PC-3 (cell line): ENCODE measurements at places on chromosomes 6 and 20. TPM values are rescaled to one million over a fixed set of nuclear protein-coding genes. Genes with fewer than 3 reads are reported as not detected.

DNA sequence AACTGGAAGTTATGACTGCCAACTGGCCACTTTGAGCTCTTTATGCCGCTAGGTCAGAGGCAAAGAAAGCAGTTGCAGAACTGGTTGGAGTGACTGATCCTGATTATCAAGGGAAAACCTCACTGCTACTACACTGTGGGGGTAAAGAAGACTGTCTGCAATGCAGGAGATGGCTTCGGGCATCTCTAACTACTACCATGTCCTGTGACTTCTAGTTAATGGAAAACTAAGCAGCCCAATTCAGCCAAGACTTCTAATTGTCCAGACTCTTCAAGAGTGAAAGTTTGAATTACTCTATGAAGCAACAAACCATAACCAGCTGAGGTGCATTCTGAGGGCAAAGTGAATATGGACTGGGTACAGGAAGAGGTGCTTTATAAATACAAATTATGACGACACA, 773.6 kb upstream of the SLC35B3 start:
- DNase-seq, result peak; percentile 34

DNA sequence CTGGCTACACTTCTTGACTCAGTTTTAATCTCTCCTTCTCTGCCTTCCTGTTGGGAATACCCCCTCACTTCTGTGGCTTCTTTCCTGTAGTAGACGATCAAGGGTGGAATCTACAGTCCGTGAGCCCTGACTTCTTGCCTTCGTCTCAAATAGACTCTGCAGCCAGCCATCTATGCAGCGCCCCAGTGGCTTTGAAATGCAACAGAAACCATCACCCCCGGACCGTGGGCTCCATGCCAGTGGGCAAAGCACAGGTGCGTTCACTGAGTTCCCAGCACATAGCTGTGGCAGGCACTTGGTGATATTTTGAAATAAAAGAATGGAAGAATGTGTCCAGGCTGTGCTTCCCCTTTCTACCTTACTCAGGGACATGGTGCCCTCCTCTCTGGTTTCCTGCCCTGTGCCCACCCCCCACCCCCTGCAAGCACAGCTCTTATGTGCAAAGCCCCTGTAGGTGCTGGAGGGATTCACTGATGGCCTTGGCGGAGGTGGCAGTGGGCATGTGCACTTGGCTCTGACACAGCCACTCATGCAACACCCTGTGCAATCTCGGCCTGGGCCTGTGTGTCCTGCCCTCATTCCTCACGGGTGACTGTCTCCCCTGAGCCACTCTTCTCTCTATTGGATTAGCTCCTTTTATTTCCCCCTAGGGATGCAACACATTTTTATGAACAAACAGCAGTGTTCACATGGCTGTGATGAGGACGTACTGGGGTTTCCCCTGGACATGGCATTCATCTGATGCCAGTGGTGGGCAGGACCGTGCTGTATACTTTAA, 5.5 kb upstream of the CDSN start:
- DNase-seq, result peak; percentile 40

GRCh38 chr20:48563191-48563870, 264.5 kb downstream of the PREX1 start:
- no peak for DNase-seq

DNA sequence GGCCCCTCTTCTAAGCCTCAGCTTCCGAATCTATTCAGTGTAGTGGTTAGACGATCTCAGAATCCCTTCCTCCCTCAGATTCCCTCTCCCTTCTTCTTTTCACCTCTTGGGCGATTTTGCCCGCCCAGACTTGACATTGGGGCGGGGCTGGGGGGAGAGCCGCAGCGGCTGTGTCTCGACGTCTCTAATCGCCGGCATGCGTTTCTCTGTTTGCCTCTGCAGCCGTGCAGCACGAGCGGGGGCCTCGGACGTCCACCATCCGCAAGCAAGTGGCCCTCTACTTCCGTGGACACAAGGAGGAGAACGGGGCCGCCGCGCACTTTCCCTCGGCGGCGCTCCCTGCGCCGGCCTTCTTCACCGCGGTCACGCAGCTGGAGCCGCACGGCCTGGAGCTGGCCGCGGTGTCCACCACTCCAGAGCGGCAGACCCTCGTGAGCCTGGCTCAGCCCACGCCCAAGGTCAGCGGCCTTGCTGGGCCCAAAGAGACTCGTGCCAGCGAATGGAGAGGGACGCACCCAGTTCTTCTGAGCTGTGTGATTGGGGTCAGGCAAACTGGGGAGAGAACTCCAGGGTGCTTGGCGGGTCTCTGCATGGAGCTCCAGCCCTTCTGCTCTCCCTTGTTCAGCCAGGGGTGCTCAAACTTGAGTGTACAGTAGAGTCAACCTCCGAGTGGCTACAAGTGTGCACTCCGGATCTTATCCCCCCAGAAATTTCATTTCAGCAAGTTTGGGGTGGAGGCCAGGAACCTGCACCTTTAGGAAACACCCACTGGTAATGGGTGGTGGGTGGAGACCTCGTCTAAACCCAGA, 10.7 kb downstream of the NR2E1 start:
- DNase-seq, result no peak

DNA sequence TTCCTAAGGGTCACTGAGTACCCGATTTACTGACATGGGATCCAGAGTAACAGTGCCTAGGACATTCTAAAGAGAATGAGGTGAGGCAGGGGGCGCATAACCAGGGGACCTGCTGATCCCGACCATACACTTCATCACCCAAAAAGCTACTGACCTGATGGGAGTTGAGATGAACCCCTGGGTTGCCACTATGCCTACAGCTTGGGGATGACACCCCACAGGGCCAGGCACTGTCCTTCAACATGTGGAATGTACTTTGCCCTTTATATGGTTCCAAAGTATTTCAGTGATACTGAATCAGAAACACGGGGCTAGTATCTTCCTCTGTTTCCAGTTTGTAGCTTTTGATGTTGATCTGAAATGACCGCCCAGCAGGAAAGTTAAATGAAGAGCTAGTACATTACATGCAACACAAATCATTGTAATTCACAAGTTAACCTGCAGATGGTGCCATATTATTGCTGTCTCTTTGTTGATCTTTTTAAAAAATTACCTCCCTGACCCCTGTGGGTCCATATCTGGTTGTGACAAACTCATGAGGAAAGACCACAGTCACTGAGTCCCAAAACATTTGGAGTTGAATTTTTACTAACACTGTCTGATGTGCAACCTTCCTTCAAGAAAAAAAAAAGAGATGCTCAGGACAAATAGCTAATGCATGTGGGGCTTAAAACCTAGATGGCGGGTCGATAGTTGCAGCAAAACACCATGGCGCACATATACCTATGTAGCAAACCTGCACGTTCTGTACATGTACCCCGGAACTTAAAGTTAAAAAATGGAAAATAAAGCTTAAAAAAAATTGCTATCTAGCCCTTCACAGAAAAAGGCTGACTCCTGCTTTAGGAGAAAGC, 42.7 kb upstream of the GCNT2 start:
- DNase-seq, result peak; percentile 77

DNA sequence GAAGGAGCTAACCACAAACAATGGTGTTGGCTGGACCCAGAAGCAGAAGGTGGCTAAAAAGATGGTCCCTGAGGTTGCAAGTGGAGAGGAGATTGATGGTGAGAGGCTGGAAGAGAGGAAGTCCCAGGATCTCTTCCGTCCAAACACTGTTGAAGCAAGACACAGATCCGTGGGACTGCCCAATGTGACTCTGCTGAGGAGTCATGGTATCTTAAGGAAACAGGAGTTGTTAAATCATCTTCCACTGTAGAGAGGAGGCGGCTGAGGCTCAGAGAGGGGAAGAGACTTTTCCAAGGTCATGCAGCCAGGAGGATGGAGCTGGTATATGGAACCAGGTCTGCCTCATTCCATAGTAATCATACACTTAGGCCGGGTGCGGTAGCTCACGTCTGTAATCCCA, 4.1 kb upstream of the ZNF335 start:
- no peak for DNase-seq

DNA sequence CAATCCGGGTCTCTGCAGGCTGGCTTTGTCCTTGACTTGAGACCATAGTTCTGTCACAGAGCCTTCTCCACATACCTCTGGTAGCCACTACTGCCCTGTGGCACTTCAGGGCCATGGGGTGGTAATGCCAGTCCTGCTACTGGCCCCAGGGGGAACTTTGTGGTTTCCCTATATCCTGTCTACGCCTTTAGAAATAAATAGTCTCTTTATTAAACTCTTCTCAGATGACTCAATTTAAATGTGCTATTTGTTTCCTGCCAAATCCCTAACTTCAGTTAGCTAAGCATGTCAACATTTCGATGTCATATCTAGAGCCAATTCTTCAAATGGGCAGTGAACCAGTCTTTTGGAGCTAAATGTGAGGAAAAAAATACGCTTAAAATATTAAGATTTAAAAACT, 60.1 kb downstream of the SEL1L2 start:
- DNase-seq, result peak; percentile 91

GRCh38 chr6:125552819-125553218, 196.6 kb upstream of the HEY2 start:
- no peak for DNase-seq

Gene C20orf202
- total RNA-seq, result not detected in 2 replicates

Gene SLC26A8
- not detected in 2 replicates for total RNA-seq

Gene RUNX2
- 3.8 and 7.3 TPM in 2 replicates for total RNA-seq

Gene ILRUN
- 54.8 and 59.5 TPM in 2 replicates for total RNA-seq

Gene PTCHD4
- total RNA-seq, result not detected in 2 replicates
